Eye (tissue), 1 donor: ENCODE measurements at places on chromosomes 16 and 17.

GRCh38 chr16:75306099-75306762 lies 54.8 kb upstream of the BCAR1 start:
- DNase-seq: no peak

- no peak for DNase-seq
Measured at GRCh38 chr17:49822829-49823228, 25.0 kb downstream of the TAC4 start.

DNA sequence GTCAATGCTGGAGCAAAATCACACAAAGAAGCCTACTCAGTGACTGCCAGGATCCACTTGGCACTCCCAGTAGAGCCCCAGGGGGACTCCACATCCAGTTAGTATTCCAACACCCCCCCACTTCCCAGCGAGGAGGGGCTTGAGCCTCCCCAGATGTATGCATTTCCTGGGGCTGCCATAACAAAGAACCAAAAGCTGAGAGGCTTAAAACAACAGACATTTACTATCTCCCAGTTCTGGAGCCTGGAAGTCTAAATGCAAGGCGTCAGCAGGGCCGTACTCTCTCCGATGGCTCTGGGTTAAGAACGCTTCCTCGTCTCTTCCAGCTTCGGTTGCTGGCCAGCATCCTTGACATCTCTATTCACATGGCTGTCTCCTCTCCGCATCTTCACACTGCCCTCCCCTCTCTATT lies 23.0 kb upstream of the GNA13 start:
- peak; percentile 39 for DNase-seq

GRCh38 chr17:66445229-66445628 lies 142.8 kb downstream of the PRKCA start:
- DNase-seq: no peak

DNA sequence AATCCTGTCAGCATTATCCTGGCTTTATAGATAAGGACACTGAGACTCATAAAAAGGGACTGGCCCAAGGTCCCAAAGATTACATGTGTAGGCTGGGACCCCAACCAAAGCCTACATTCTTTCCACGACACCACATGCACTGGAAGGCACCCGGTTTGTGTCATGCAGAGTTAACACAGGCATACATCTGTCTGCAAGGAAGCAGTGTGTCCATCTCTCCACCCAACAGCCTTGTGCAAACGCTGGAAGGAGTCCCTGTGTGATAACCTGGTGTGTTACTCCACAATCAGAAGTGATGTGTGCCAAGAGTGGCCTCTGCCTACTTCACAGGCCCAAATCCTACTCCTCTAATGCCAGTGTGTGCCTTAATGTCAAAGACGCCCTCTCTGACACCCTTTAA lies 139.8 kb downstream of the PARN start:
- DNase-seq: no peak

GRCh38 chr17:37327341-37328090 lies 48.3 kb upstream of the C17orf78 start:
- DNase-seq: no peak

GRCh38 chr17:1168533-1169220 lies 11.1 kb downstream of the ABR start:
- DNase-seq: peak; percentile 91

- peak; percentile 82 for DNase-seq
Measured at GRCh38 chr16:10895053-10895946, 18.3 kb downstream of the CIITA start.

DNA sequence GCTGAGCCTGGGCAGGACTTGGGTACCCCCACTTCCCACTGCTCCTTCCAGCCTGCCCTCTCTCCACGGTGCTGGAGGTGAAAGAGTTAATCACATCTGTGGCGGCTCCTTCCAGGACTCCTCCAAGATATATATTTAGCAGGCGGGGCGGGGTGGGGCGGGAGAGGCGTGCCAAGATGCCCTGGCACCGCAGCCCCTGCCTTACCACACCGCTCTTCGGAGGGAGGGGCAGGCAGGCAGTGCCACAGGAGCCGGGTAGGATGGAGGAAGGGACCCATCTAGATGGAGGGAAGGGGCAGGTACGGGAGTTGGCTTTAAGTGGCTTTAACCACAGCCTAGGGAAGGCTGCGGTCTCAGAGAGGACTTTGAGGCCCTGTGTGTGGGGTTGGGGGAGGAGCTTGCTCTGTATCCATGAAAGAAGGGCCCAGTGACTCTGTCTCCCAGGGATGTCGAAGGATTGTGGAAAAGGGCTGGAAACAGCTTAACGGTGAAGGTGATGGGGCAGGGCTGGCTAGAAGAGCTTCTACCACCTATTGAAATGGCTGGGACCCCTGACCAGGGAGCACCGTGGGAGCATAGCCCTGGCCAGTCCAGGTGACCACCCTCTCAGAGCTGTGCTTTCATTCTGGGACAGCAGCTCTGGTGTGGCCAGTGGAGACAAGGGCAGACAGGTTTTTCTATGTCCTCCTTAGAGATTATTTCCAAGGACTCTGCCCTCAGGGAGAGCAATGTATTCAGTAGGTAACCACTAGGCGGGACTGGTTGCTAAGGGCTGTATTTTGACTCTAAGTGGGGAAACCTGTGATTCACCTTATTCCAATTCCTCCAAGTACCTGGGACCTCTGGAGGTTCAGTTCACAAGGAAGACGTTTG lies 13.0 kb downstream of the GPR142 start:
- DNase-seq: no peak

- no peak for DNase-seq
Measured at GRCh38 chr17:49578414-49578813, 2.7 kb downstream of the NXPH3 start.

GRCh38 chr16:25298165-25298872 lies 40.7 kb upstream of the ZKSCAN2 start:
- DNase-seq: no peak

DNA sequence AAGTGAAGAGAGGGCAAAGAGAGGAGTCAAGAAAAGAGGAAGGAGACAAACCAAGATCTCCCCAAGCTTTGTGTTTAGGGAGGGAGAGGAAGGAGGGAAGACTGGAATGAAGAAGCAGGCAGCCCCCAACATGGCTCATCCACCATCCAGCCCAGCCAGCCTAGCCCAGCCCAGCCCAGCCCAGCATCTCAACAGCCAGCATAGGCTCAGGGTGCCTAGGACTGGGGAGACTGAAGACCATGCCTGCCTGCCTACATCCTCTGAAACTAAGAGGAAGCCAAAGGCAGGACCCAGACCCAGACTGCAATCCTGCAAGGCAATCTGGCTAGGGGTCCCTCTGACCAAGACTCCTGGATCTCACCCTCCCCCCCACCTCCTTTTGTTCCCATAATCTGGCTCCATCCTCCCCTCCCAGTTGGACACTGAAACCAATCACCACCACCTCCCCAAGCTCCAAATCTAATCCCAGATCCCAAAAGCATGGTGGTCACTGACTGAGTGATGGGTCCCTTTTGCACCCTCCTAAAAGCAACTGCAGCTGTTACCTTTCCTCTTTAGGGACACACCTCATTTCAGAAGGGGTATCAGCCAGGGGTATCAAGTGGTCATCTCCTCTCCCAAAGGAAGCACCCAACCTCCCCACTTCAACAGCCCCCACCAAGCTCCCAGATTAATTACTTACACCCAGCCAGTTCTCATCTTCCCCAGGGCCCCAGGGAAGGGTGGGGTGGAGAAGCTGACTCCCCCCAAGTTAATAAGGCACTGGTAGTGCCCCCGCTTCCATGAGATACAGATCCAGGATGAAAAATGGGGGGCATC lies 1.2 kb downstream of the HDAC5 start:
- DNase-seq: peak; percentile 31

- DNase-seq: no peak
Measured at GRCh38 chr17:4851084-4851483, 17.9 kb downstream of the MINK1 start.

- DNase-seq: peak; percentile 81
Measured at GRCh38 chr17:81309140-81309858, 14.2 kb upstream of the SLC38A10 start.

- peak; percentile 53 for DNase-seq
Measured at GRCh38 chr16:24988593-24989338, 26.4 kb downstream of the ARHGAP17 start.

DNA sequence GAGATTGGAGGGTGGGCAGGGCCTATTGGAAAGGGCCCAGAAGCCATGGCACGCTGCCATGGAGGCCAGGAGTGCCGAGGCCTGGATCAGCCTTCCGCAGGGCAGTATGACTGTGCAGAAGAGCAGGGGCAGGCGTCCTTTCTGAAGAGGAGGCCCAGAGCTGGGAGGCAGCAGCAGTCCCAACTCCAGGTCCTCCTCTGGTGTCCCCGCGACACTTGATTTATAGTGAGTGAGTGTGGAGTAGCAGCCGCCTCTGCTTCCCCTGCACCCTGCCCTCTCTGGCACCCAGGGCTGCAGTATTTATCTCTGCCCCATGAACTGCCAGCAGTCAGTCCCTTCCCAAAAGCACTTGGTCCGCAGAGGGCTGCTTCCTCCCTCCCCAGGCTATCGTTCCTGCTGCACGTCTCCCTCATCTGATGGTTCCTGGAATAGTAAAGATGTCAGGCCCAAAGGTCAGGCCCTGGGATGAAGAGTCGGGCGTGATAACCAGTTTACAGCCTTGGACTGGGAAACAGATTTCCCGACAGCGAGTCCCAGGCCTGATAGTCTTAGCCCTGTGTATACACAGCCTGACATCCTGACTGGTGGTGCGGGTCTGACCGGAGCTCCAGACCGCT lies 32.9 kb downstream of the PGS1 start:
- no peak for DNase-seq

DNA sequence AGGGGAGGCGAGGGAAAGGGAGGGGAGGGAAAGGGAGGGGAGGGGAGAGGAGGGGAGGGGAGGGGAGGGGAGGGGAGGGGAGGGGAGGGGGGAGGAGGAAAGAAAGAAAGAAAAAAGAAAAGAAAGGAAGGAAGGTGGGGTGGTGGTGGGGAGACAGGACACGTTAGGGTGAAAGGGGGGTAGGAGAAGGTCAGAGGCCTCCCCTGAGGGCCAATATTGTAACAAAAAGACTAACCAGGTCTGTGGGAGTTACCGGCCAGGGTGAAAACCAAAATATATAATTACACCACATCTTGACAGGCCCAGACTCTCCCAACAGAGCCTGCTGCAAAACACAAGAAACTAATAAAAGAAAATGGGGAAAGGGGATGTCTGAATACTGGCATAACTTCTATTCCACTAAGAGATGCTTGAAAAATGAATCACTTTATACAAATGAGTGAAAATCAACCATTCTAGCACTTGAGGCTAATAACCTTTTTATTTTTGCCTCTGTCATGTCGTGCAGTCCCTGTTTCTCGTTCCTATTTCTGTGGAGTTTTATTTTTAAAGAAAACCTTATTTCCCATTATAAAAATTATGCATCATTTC lies 10.0 kb downstream of the WDR45B start:
- no peak for DNase-seq

- peak; percentile 50 for DNase-seq
Measured at GRCh38 chr17:71237903-71238538, 882.8 kb upstream of the SOX9 start.

DNA sequence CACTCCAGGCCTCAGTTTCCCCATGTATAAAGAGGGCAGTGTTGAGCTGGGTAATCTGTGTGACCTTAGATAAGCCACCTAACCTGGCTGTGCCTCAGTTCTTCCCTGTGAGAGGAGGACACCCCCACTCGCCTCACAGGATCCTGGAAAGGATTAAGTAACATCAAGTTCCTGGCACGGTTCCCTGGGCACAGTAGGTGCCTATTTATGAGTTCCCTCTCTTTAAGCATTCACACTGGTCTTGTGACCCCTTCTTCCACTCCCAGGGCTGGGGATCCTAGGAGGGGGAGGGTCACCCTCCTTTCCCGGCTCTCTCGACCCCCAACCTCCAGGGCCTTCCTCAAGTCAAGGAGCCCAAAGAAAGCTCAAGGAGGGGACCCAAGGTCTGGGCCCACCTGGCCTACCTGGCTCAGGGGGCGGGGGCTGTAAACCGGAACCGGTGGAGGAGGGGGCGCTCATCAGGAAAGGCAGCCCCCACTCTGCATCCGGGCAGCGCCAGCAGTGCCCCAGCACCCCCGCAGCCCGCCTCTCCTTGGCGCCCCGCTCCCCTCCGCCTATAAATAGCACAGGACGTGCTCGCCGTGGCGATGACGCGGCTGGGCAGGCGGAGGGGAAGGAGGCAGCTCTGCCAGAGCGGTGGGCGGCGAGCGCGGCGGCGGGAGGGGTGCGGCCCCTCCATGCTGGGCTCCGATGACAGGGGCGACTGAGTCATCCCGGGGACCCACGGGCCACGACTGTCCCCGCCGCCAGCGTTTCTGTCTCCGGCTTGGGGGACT lies 9.4 kb downstream of the RPL19 start:
- DNase-seq: peak; percentile 72

- no peak for DNase-seq
Measured at GRCh38 chr16:81101702-81102101, 5.5 kb upstream of the GCSH start.

DNA sequence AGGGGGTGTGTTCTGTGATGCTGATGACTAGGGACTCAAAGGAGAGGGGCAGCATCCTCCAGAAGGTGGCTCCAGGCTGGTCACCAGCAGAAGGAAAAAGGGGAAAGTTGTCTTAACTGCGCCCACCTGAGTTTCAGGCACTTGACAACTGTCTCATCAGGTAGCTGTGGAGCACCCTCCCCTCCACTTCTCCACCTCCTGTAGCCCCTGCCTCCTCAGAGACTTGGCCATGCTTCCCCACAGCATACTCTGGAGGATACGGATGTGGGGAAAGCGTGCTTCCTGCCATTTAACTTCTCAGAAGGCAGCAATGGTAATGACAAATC lies 17.9 kb downstream of the CFAP20 start:
- DNase-seq: no peak

DNA sequence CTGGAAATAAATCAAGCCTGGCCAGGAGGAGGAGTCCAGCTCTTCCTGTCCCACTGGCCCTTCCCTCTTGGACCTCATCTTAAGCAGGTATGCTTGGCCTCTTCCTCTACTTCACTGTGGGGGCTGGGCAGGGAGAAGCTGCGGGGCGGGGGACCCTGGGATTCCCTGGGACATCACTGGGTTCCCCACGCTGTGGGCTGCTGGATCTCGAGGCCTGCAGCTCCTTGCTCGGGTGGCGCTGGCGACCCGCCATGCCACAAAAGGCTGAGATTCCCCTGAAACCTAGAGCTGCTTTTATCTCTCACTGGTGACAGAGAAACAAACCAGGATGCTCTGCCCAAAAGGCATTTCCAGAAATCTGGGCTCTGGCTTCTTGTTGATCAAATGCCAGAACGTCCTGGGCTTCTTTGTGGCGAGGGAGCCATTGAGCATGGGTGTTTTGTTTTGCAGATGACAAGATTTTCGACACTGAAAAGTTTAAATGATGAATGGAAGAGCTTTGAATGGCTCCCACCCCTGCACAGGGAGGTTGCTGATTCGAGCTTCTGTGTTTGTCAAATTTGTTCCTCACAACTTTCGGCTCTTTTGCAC lies 8.6 kb upstream of the PGS1 start:
- DNase-seq: no peak

DNA sequence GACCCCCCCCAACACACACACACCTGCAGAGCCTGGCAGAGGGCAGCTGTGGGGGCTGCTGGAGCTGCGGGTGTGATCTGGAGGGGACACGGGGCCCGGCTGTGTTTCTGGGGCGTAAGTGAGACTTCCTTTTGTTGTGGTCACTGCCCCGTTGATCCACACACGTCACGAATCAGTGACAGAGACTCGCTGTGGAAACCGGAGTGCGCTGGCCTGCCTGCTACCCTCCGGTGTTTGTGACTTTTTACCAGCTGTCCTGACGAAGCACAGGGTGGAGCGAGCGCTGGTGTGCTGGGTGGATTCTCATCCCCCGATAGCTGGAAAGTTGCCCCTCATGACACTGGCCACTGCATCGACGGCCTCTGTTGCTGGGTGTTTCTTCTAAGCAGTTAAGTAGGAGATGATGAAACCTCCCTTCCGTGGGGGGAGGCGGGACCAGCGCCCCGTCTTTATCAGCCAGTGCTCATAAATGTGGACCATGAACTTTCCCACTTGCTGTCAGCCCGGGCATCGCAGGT lies 2.3 kb downstream of the METRNL start:
- DNase-seq: no peak

GRCh38 chr17:76930107-76930506 lies 61.9 kb downstream of the MGAT5B start:
- no peak for DNase-seq
